ENCODE measurements at places on chromosomes 4 and X.

DNA sequence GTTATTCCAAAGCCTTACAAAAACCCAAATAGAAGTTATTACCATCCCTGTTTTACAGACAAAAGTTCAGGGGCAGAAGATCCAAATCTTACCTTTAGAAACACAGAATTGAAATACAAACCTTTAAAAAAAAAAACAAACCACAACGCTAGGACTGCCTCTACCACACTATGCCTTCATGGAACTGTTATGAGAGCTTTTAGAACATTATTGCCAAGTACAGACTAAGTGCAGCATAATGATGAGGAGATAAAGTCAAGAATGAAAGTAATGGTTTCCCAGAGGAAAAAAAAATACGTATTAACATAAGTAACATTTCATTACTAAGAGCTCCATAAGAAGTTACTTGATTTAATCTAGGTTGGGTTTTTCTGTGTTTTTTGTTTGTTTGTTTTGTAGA, 34.3 kb downstream of the TSPAN5 start:
- DNase-seq: no peak

DNA sequence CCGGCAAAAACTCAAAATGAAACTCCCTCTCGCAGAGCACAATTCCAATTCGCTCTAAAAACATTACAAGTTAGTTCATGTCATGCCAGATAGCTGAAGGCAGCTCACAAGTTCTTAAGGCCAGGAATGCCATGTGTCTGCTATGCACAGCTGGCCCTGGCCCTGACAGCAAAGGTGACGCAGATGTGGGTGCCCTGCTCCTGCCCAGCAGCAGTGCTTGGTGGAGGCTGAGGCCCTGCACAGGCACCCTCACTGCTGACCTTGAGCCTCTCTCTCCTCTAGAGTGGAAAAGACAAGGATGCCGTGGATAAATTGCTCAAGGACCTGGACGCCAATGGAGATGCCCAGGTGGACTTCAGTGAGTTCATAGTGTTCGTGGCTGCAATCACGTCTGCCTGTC, 2.9 kb downstream of the S100P start:
- DNase-seq: no peak

DNA sequence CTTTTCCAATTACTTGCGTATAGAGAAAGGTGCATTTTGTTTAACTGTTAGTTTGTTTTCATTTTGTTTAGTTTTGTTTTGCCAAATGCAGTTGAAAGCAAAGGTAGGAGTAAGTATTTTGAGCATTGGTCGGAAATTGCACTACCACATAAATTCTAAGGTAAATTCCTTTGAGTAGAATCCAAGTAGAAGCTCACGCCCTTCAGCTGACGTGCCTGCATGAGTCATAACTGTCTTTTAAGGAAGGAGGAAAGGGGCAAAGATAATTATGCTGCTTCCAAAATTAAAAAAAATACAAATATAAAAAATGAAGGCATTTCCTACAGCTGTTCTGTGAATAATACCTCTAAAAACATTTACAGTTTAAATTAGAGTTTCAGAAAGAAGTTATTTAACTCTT, 110.2 kb upstream of the MYOZ2 start:
- no peak for DNase-seq

DNA sequence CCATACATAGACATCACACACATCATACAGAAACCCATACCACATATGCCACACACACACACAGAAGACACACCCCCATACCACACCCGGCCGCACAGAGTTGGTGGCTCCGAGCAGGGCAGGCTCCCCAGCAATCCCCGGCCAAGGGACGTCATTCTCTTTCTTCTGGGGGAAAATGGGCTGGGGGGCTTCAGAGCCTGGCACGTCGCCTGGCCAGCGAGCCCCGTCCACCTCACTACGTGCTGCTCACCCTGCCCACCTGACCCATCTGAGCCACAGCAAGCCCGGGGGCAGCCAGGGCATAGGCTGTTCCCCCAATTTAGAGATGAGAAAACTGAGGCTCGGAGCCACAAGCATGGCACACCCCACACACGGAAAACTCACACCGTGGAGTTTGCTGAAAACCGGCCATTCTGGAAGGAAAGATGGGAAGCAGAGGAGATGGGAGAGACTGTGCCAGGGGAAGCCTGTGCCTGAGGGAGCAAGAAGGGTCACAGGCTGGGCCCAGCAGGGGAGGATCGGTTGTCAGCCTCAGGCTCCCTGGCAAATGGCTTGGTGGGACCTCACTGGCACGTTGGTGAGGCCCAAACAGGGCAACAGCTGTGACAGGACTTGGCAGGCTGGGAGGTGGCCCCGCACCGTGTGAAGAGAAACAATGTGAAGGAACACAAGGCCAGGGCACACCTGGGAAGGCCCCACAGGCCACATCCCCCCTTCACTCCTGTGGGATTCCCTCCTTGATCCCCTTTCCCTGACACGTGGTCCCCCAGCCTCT, 73.2 kb downstream of the JAKMIP1 start:
- DNase-seq: no peak

- DNase-seq: no peak
Observed at GRCh38 chr4:178671766-178672165, 1229.5 kb upstream of the AGA start.

- no peak for DNase-seq
Observed at GRCh38 chrX:19065535-19065934, 56.7 kb downstream of the ADGRG2 start.

GRCh38 chr4:7821245-7822136, 118.2 kb downstream of the AFAP1 start:
- DNase-seq: no peak

DNA sequence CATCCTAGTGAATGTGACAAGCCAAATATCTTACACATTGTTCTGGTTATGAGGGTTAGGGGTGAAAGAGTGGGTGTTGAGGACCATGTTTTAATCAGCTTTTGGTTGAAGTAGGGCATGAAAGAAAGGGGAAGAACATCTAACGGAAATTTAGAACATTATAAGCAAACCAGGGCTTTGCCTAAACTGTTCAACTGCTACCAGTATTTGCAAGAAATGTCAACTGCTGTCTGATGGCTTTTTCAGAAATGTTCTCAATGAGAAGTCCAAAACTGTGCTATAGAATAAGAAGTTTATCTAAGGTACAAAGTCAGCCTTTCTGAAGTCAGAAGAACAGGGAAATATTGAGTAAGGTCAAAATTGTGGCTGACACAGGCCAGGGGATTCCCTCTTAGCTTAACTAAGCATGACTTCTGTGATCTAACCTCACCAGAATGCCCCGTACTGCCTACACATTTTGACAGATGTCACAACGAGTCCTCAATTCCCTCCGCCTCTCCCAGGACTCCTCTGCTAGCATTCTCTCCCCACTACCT, 67.1 kb downstream of the DTHD1 start:
- DNase-seq: no peak

- DNase-seq: no peak
Observed at GRCh38 chr4:106353786-106354185, 14.8 kb downstream of the GIMD1 start.

DNA sequence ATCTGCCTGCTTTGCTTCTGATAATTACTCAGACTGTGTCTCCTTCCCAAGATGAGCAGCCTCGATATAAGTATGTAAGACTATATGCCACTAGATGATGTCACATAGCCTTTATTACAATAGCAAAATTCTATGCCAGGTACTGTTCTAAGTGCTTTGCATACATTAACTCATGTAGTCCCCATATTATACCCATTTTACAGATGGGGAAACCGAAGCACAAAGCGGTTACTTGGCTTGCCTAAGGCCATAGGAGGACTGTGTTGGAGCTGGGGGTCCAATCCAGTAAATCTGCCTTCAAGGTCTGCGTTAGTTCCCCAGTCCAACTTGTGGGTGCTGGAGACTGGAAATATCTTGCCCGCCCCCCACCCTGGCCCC, 826 bp upstream of the SCML1 start:
- no peak for DNase-seq

GRCh38 chr4:78796526-78796925, 20.4 kb downstream of the BMP2K start:
- DNase-seq: no peak

DNA sequence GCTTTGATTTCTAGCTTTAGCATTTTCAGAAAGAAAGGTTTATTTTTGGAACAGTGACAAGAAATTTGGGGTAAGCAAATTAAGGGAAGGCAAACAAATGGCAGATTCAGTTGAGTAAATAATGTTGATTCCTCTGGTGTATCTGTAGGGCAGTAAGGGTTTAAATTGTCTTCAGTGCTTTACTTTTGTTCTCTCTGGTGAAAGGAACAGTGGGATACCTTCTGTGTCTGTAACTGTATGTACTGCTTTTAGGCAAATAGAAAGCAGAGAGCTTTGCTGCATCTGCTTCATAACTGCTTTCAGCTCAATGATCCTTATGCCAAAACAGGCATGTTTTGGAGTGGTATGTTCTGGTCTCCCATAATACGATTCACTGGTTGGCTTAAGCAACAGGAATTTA, 932.1 kb upstream of the SLIT2 start:
- no peak for DNase-seq

GRCh38 chrX:134782796-134783195, 124.5 kb upstream of the PLAC1 start:
- no peak for DNase-seq

GRCh38 chr4:100547541-100548199, 29.8 kb upstream of the EMCN start:
- DNase-seq: no peak

- no peak for DNase-seq
Observed at GRCh38 chr4:153969542-153969941, 180.7 kb upstream of the SFRP2 start.

- DNase-seq: no peak
Observed at GRCh38 chrX:129925305-129926092, 19.5 kb downstream of the UTP14A start.

GRCh38 chr4:39446483-39446841, 12.3 kb downstream of the RPL9 start:
- no peak for DNase-seq

GRCh38 chr4:142452161-142452855, 393.8 kb downstream of the INPP4B start:
- no peak for DNase-seq

DNA sequence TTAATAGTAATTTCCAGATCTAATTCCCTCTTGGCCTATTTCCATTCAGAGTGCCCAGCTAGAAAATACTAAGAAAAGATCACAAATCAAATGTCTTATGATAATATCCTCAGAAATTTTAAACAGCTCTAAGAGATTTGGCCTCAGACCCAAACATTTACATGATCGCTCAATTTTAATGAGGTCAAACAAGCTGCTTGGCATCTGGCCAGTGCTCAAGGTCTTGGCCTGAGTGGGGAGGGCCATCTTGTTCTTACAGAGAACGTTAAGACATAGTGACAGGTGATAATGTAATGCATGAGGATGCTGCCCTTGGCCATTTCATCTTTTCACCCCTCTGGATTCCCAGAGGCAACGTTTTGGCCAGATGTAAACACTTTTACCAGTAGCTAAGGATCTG, 159.2 kb upstream of the SLC7A11 start:
- no peak for DNase-seq

GRCh38 chr4:145939441-145939750, 773 bp upstream of the ZNF827 start:
- no peak for DNase-seq

GRCh38 chr4:15294202-15294601, 133.6 kb upstream of the C1QTNF7 start:
- DNase-seq: no peak

- DNase-seq: no peak
Observed at GRCh38 chrX:3393581-3394111, 47.2 kb upstream of the MXRA5 start.

DNA sequence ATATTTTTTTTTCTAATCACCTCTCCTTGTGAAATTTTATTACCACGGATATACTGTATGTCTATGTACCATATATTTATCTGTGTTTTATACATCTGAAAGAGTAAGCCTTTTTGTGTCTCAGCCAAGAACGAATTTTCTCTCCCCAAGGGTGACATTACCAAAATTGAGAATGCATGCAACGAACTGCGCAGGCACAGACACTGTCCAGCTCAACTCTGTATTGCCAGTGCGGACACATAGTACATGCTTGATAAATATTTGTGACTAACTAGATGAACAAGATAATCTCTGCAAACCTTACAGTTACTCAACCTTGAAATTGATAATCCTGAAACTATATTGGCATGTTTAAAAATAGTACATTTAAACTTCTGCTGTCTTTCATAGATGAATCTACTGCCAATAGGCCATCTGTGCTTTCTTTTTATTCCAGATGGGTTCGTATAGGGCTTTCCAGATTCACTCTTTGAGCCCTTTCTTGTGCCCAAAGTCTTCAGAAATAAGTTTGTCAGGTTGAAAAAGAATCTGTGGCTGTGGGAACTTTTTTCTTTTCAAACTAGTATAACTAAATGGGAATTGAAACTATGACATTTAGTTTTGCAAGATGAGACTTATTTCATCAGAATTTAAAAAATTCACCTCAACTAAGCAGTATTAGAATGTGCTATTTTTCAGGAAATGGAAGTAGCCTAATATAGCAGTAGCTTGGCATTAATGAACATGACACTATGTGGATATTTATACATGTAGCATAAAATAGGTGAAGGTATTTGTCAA, 38.9 kb downstream of the DTHD1 start:
- DNase-seq: no peak

- no peak for DNase-seq
Observed at GRCh38 chrX:113919387-113919786, 664.5 kb upstream of the HTR2C start.

DNA sequence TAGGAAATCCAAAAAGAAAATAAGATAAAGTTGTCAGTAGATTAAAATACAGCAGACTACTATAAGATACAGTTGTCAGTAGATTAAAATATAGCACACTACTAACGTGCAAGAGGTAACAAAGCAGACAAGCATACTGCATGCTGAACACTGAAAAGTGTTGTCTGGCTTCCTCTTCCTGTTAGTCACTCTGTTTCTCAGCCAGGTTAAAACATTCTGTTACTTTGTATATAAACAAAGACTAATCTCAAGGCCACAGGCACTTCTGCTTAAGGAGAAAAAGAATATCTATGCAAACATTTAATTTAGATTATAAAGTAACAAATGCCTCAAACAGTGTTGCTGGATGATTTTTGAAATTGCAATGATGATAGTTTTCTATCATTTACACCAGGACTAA, 41.0 kb upstream of the SCD5 start:
- no peak for DNase-seq

DNA sequence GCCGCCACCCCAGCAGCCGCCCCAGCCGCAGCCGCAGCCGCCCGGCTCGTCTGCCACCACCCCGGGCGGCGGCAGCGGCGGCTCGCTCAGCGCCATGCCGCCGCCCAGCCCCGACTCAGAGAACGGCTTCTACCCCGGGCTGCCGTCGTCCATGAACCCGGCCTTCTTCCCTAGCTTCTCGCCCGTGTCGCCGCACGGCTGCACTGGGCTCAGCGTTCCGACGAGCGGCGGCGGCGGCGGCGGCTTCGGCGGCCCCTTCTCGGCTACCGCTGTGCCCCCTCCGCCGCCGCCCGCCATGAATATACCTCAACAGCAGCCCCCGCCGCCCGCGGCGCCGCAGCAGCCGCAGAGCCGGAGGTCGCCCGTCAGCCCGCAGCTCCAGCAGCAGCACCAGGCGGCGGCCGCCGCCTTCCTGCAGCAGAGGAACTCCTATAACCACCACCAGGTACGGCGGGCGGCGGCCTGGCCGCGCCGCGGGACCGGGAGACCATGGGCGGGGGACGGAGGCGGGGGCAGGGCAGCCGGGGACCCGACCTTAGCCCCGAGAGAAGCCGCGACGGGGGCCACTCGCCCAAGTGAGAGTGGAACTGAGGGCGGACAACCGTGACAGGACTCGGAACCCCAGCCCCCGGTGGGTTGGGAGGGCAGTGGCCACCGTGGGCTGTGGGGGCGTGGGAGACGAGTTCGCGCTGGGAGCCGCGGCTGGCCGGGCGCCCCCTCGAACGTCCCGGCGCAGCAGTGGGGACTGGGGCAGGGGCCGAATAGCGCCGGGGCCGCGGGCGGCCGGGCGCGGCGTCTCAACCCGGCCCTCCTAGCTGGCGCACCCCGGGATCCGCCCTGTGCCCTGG, 1.8 kb downstream of the CPEB2 start:
- peak; percentile 15 for DNase-seq

- no peak for DNase-seq
Observed at GRCh38 chr4:1172228-1172851, at the start of gene SPON2. Gene SPON2 (minus strand): TSS chr4:1172583.

Data from substantia nigra (tissue), 51 donors.